ENCODE measurements at places on chromosomes 6 and 20. TPM values are rescaled to one million over a fixed set of nuclear protein-coding genes. Genes with fewer than 3 reads are reported as not detected.

The DEFB116 gene
- not detected for total RNA-seq

The HSPA1L gene
- 1.9 TPM for total RNA-seq

- H3K4me3 ChIP-seq, result no peak overlapping the region
- H3K27me3 ChIP-seq, result no peaks in the 10 kb centered on the region
- H3K36me3 ChIP-seq, result no peaks in the 10 kb centered on the region
- no peak overlapping the region for H3K27ac ChIP-seq
- DNase-seq, result no peak
- H3K4me1 ChIP-seq, result peaks cover 6% of the 10 kb centered on the region
Observed at GRCh38 chr6:106658469-106658868, 29.1 kb downstream of the QRSL1 start.

DNA sequence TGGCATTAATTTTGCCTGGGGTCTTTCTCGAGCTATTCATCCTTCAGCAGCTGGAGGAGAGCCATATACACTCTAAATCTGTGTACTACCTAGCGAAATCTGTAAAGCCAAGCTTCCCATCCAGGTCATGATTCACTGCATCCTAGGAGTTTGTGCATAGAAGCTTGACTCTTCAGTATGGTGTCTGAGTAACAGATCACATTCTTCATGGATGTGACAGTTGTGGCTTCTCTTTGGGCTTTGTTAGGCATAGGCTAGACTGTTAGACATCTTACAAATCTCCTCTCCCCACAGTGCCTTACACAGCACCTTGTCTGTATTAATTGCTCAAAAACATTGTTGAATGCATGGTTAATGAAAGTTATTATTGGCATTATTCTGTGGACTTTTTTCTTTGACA is 177.0 kb downstream of the EYA4 start:
- H3K27ac ChIP-seq, result no peak overlapping the region
- no peaks in the 10 kb centered on the region for H3K27me3 ChIP-seq
- no peaks in the 10 kb centered on the region for H3K4me1 ChIP-seq

Data from H1 (cell line).